NCI-H510A (cell line): ENCODE measurements at places on chromosomes 6 and 20.

DNA sequence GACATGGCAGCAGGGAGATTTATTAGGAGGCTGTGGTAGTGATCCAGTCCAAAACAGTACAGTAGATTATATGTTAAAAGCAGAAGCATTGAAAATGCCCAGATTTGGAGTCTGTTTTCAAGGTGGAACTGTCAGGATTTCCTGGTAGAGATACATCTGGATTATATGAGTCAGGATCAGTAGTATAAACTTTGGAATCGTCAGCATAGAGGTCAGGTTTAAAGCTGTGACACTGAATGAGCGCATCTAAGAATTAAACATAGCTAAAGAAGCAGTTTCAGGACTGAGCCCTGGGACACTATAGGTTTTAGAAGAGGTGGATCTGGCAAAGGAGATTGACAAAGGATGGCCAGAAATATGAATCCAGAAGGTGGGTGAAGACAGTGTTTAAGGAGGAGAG lies 60.4 kb downstream of the RNF144B start:
- no peak for DNase-seq

DNA sequence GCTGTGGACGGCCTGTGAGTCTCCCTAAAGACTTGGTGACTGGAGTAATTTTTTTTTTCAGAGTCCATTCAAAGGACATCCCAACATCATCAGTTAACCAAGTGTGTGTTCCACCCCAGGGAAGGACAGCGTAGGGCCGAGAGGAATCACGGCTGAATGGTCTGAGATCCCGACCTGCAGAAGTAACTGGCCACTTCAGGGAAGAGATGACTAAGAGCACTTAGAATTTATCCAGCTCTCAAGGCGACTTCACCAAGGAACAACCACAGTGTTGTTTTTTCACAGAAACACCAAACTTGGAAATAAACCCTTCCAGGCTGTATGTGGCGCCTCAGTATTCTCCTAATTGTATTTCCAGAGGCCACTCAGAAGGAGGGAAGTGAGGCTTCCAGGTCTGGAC lies 231.6 kb downstream of the FNDC1 start:
- DNase-seq, result no peak

DNA sequence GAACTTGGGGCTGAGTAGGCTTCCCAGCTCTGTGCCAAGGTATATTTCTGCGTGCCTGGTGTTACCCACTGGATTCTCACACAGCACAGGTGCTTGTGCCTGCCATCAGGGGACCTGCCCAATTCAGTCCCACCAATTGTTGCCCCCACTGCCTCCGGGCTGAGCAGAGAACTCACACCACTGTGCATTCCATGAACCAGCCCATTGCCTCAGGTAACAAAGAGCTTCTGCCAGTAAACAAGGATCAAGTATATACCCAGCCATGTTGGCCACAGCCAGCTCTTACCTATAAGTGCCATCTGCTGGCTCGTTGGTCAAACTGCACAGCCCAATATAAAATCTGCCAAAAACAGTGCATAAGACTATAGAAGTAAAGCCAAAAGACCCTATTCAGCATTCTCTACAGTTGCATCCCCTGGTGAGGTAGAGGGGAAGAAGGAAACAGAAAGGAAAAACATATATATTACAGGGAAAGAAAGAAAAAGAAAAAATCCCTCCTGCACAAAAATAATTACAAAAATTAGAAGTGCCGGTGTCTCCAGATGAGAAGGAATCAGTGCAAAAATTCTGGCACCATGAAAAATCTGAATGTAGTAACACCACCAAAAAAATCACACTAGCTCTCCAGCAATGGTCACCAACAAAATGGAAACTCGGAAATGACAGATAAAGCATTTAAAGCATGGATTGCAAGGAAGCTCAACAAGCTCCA lies 241.4 kb downstream of the IBTK start:
- DNase-seq, result no peak

GRCh38 chr6:168320634-168321033 lies 1.1 kb upstream of the DACT2 start:
- DNase-seq, result no peak

GRCh38 chr6:75348882-75349261 lies 64.3 kb upstream of the TMEM30A start:
- no peak for DNase-seq

GRCh38 chr20:25245461-25245860 lies 2.4 kb upstream of the PYGB start:
- no peak for DNase-seq

GRCh38 chr6:89475634-89476033 lies 42.7 kb downstream of the ANKRD6 start:
- DNase-seq, result no peak

- no peak for DNase-seq
Observed at GRCh38 chr20:22502731-22503191, 81.6 kb downstream of the FOXA2 start.

- no peak for DNase-seq
Observed at GRCh38 chr20:22586645-22587310, 2.4 kb upstream of the FOXA2 start.

- DNase-seq, result no peak
Observed at GRCh38 chr20:37770908-37771307, 77.1 kb downstream of the CTNNBL1 start.

GRCh38 chr6:41728073-41728936 lies 7.1 kb downstream of the TFEB start:
- DNase-seq, result peak; percentile 94

DNA sequence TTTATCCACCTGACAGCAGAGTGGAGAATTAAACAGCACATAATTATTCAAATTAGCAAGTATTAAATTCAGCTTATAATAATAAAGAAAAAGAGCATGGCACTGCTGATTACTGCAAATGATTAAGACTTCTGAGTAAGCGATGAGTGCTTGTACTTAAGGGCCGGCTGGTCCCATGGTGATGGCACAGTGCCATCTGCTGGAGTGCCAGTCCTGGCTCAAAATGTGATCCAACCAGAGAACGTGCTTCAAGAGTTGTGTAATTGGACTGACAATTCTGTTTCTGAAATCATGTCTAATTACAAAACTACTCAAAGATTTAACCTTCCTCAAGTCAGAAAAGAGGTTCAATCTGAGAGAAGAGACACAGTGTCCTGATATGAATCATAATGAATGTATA lies 181.6 kb upstream of the RGS17 start:
- peak; percentile 26 for DNase-seq

DNA sequence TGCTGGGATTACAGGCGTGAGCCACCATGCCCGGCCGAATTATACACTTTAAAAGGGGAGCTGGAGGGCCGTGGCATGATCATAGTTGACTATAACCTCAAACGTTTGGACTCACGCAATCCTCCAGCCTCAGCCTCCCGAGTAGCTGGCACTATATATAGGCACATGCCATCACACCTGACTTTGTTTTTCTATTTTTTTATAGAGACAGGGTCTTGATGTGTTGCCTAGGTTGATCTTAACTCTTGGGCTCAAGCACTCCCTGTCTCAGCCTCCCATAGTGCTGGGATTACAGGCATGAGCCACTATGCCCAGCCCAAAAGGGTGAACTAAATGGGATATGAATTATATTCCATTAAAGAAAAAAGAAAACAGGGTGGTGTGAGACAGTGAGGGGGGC lies 7.8 kb downstream of the PTGIS start:
- no peak for DNase-seq
